ENCODE measurements at places on chromosomes 1 and 21.

GRCh38 chr1:35544976-35545375, 12.2 kb downstream of the KIAA0319L start:
- DNase-seq, result no peak

DNA sequence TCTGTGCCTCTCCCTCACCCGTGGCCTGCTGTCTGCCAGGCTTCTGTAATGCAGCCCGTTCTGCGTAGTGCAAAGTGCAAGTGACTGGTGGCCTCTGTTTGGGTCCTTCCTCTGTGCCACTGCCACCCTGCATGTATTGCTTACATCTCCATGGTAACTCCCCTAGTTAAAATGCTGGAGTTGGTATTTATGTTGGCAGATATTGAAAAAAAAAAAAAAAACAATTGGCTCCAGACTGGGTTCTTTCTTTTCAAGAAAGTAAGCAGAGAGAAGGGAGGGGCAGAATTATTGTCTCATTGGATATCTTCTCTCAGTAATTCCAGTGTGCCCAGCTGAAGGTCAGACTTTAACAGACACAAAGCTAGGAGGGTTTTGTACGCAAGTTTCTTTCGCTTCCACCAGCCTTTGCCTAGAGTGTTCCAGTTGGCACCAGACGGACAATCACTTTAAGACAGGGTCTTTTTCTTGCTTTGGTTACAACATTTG, 242.3 kb downstream of the PBX1 start:
- no peak for DNase-seq

- DNase-seq, result no peak
Measured at GRCh38 chr1:25123551-25123950, 108.8 kb downstream of the SYF2 start.

DNA sequence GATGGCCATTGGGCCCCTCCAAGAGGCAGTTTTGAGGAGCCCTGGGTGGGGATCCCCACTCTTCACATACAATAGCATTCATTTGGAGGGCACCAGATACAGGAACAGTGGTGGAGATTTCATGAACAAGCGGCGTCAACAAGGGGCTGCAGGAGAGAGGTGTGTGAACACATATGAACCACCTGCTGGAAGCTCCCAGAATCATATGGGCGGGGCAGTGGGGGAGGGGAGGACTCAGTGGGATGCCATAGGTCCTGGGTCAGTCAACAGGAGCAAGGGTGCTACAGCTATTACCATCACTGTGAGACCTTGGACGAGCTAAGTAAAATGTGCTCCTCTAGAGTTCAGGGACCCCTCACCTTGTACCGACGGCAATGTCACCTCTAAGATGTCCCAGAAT, 100.4 kb upstream of the IRF2BP2 start:
- no peak for DNase-seq

All from urothelium cell line (cell line).